ENCODE measurements at places on chromosomes 13 and 19.

GRCh38 chr13:46210362-46211083, 1.2 kb upstream of the LRRC63 start:
- no peak for DNase-seq

DNA sequence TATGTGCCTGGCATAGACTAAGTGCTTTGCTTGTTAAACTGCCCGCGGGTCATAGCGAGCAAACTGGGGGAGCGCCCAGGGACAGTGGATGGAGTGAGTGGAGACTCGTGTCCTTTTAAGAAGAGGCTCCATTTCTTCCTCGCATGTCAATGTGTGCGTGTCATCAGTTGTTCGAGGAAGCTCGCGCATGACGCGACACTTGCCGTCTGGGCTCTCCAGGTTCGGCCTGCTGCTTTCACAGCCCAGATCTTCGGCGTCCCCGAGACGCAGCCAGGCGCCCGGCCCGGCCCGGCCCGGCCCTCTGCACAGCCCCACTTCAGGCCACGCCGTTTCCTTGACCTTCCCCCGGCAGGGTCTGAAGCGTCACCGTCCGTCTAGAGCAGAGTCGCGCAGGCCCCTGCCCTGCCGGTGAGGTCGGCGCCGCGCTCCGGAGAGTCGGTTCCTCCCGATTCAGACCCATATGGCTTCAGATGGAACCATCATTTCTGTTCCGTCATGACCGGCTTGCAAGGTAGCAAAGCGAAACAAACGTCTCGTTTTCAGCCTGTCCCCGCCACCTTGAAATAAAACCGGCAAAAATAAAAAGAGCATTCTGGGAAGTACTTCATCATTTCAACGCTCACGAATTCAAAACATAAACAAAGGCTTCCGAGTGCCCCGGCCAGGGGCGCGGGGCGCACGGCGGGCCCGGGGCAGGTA, 599 bp upstream of the ARHGEF7 start:
- no peak for DNase-seq

DNA sequence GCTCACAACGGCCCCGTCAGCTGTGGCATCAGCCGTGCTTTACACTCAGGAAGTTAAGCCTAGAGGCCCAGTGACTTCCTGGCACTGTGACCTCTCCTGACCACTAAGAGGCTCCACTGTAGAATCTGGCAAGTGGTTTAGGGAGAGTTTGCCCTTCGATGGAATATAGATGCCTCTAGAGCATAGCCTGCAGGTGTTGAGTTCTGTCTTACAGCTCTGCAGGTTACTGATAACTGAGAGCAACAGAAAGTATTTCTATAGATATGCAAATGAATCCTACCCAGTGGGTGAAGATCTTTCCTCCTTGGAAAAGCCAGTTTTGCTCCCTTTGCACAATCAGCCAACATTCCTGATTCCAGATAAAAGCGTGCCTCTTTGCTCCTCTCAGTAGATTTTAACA, 35.8 kb downstream of the ATP12A start:
- no peak for DNase-seq

GRCh38 chr19:44111910-44112463, 1.2 kb upstream of the ZNF225 start:
- DNase-seq: peak; percentile 28

- no peak for DNase-seq
These were observed 10.1 kb downstream of the PAK4 start for GRCh38 chr19:39135701-39136100.

- no peak for DNase-seq
These were observed 1597.6 kb upstream of the MIR17HG start for GRCh38 chr13:89749888-89750287.

GRCh38 chr19:2319551-2319950, 8.8 kb downstream of the LSM7 start:
- no peak for DNase-seq

GRCh38 chr13:82963226-82964099, 918.8 kb downstream of the SLITRK1 start:
- no peak for DNase-seq
